Endothelial cell (in vitro differentiated cells): ENCODE measurements at places on chromosomes 5 and 9.

DNA sequence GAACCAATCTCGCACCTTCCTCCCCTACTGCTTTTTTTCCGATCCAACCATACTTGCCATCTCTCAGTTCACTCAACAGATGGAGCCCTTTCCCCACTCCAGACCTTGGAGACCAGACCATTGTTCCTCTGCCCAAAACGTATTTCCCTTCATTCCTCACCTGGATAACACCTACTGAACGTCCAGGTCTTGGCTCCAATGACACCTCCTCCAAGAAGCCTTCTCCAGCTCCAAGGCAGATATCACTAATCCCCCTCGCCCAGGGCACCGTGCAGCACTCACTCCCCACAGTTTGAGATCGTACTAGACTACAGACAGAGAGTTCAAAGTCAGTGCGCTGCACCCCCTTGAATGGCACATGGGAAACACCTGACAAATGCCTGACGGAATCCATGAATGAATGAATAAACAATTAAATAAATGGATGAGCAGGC lies 47.1 kb upstream of the AKNA start:
- peak; percentile 34 for DNase-seq

DNA sequence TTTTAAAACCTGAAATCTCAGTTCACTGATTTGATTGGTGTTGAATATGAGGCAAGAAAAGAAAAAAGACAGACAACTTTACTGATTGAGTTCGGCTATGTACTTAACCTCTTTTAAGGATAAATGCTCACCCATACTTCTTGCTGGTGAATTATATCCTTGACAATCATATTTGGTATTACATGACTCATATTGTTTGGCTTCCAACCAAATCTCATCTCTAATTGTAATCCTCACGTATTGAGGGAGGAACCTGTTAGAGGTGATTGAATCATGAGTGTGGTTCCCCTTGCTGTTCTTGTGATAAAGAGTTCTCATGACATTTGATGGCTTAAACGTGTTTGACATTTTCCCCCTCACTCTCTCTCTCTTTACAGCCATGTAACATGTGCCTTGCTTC lies 255.6 kb upstream of the IZUMO3 start:
- DNase-seq, result no peak

GRCh38 chr9:89848060-89849040 lies 243.5 kb downstream of the GADD45G start:
- DNase-seq, result no peak

GRCh38 chr9:38358390-38359296 lies 33.9 kb upstream of the ALDH1B1 start:
- no peak for DNase-seq

- DNase-seq, result no peak
Measured at GRCh38 chr9:98107926-98108325, 11.1 kb downstream of the TRIM14 start.

GRCh38 chr9:91033797-91034196 lies 232.2 kb downstream of the SYK start:
- peak; percentile 54 for DNase-seq

DNA sequence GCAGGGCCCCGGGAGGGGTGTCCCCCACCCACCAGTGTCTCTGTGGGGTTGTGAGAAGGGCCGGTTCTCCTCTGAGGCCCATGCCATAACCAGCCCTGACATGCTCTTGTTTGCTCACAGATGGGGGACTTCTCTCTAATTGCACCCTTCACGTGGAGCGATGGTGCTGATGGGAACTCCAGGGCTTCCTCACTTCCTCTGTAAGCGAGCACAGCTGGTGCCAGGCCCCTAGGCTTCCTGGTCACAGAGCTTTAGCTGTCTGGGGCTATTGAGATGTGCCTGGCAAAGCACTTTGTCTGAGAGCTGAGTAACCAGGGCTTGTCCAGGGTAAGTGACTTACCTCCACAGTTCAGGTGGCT lies 36.4 kb downstream of the PHF2 start:
- no peak for DNase-seq

DNA sequence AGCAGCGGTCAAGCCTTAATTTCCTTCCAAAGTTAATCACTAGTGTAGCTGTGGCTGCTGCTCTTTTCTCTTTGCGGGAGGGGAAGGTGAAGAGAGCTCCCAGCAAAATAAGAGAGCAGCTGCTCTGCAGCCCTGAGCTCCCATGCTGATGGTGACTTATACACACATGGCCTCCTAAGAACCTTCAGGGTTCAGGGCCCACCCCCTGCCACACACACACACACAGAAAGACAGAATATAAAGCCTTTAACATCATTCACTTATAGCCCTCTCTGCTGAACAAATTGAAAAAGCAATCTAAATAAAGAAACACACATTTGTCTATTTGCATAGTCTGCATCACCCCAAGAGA lies 43.6 kb downstream of the GAS1 start:
- DNase-seq, result no peak

DNA sequence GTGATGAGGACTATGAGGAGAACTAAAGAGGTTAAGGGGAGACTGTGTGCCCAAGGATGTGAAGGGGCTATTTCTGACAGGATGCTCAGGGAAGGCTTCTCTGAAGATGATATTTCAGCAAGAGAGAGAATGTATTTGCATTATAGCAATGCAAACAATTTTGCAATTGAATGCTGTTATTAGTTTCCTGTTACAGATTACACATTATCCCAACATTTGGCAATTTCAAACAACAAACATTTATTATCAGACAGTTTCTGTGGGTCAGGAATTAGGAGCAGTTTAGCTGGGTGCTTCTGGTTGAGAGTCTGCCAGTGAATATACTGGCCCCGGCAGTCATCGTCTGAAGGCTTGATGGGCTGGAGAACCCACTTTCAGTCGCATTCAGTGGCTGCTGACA lies 228.0 kb downstream of the MARCHF11 start:
- no peak for DNase-seq

- peak; percentile 31 for DNase-seq
Measured at GRCh38 chr5:34656700-34657273, 659 bp downstream of the RAI14 start.
